ENCODE measurements at places on chromosomes 7 and 10. TPM values are rescaled to one million over a fixed set of nuclear protein-coding genes. Genes with fewer than 3 reads are reported as not detected.

DNA sequence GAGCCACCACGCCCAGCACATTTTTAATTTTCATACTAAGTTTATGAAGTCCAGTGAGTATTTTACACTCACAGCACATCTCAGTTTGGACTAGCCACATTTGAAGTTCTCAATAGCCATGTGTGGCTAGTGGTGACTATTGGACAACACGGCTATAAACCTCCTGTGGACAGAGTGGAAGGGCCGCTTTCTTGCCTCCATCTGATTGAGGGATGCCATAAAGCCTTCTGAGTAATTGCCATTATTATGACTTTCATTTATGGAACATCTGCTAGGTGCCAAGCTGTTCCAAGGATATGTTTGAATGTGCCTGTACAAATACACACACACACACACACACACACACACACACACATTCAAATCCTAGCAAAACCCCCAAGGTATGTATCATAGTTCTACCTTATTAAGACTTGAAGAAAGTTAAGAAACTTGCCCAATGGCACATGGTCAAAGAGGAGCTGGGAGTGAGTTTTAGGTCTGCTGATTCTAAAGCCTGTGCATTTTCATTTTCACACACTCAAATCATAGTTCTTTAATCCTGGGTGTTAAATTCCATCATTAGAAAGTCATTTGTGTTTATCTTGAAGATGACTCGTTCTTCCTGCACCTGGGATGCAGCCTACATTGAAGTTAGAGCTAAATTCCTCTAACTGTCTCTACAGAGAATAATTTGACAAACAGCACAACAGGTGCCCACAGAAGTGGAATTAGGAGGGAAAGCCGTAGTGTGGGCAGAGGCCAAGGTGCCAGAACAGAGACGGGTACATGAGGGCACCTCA is 143.3 kb downstream of the PKD1L1 start:
- peak; percentile 36 for DNase-seq

The MBLAC1 gene
- 2.5 TPM for total RNA-seq

GRCh38 chr7:37817996-37818720 is 30.2 kb upstream of the NME8 start:
- no peak for DNase-seq

DNA sequence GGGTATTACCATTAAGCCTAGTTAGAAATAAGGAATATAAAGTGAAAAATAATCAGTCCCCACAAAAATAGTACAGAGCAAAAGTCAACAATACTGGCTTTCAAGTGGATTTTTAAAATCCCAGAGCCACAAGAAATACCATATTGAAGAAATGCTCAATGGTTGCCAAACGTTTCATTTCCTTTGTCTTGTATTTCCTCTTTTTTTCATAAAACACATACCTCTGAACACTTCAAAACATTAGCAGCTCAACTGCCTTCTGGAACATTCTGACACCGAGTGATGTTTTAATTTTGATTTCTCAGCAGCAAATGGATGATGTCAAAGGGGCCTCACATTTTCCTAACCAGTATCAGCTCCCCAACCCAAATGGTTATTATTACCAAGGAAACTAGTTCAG is 10.5 kb downstream of the NOD1 start:
- DNase-seq = no peak

DNA sequence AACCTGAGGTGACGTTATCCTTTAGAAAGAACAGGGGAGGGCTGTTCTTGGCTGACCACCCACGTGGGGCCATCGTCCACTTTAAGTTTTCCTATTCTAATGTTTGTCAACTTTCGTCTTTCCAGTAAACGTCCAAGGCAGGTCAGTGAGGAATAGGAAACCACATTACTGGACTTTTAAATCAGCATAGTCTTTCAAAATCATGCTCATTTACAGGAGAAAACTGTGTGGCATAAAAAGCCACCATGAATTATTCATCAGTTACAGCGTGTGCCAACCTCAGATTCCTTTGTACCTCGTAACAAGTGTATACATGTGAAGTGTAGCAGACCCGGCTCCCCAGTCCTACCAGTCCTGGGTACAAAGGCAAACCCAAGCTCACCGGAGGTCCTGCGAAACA is 25.1 kb upstream of the ABLIM1 start:
- DNase-seq = no peak

DNA sequence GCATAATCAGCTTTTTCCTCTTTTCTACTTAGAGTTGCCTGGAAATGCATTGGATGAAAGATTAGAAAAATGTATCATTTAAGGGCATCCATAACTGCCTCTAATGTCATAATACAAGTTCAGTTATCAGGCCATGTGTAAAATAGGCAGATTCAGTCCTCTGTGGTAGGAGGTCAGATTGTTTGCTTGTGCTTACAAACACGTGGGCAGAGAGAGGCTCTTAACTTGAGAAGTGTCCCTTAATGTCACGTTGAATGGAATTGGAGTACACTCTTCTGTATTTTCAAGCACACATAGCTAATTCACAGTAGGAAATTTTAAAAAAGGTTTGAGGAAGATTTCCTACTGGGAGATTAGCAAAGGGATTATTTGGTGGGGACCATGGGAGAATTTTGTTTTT is 359.8 kb upstream of the MTPN start:
- DNase-seq = no peak

The C10orf105 gene
- total RNA-seq = not detected

The TBXAS1 gene
- 48.6 TPM for total RNA-seq

The LFNG gene
- 16.7 TPM for total RNA-seq

- DNase-seq = no peak
Measured at GRCh38 chr10:93771354-93771753, 13.6 kb downstream of the LGI1 start.

GRCh38 chr7:132381742-132382472 is 194.4 kb downstream of the PLXNA4 start:
- DNase-seq = no peak

The CTTNBP2 gene
- not detected for total RNA-seq

DNA sequence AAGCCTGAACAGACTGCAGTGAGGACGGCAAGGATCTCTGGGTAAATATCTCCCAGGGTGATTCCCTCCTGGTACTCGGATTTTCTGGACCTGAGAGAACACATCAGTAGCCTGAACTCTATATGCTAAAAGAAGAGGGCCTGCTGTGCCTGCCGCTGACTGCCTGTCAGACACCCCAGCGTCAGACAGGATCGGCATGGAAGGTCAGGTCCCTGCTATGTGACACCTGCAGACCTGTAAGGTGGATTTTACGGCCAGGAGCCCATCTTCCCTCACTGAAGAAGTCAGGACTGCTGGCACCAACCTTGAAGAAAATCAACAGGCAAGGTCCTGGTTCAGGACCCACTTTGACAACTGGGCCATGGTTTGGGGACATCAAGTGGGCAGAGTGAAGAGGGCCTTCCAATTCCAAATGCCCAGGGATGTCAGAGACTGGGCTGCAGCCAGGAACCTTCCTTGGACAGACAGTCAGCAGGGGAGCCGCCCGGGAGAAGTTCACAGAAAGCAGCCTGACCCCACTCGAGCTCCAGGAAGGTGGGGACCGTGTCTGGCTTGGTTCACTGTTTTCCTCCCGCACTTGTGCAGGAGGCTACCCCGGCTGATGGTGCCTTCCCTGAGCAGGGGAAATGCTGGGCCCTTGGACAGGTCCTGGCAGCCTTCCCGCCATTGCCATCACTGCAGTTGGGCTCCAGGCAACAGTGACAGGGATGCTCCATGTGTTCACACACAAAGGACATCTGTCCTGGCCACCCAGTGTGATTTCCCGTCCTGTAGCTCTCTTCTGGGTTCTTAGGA is 91.8 kb upstream of the LANCL2 start:
- DNase-seq = no peak

The TRIM73 gene
- total RNA-seq = 2.4 TPM

The MALSU1 gene
- total RNA-seq = 98.7 TPM

The TMEM196 gene
- not detected for total RNA-seq

- DNase-seq = peak; percentile 86
Measured at GRCh38 chr10:125982260-125982948, 86.0 kb downstream of the FANK1 start.

DNA sequence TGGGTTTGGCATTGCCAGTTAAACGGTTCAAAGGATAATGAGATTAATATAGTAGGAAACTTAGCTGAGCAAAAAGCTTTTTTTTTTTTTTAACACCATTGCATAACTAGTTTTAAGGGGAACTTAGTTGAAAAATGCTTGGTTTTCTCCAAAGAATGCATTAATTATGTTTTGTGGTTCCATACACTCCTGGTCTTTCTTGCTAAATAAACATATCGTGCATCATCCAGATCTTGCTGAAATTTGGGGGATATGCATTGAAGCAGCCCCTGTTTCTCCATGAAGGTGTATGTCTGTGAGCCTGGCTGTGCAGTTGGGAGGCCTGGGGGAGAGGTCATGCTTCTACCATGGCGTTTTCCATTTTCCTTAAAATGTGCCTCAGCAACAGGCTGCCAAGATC is 558.2 kb upstream of the GALNT17 start:
- DNase-seq = no peak

DNA sequence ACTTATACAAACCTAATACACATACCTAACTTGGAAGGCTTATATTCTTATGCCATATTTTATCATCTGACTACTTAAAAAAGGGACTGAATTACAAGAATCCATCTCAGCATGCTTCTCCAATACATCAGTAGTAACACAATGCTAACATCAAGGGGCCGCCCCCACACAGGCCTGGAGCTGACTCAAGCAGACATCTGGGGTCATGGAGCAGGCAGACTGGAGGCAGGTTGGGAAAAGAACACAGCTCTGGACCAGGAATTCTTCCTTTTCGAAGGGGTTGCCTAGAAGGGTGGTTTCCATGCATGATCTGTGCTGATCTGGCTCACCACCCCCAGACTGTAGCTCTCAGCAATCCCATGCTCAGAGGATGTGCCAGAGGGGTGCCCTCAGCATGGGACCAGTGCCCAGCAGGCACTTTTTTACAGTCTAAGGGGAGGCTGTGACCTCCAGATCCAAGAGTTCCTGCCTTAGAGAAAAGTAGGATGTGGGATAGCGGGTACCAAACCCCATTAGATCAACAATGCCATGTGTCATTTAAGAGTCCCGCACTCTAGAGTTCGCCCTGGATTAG is 26.1 kb upstream of the DUSP5 start:
- DNase-seq = no peak

The OR6V1 gene
- total RNA-seq = not detected

The STEAP1 gene
- total RNA-seq = not detected

GRCh38 chr7:845091-845490 is 12.8 kb downstream of the SUN1 start:
- DNase-seq = no peak

DNA sequence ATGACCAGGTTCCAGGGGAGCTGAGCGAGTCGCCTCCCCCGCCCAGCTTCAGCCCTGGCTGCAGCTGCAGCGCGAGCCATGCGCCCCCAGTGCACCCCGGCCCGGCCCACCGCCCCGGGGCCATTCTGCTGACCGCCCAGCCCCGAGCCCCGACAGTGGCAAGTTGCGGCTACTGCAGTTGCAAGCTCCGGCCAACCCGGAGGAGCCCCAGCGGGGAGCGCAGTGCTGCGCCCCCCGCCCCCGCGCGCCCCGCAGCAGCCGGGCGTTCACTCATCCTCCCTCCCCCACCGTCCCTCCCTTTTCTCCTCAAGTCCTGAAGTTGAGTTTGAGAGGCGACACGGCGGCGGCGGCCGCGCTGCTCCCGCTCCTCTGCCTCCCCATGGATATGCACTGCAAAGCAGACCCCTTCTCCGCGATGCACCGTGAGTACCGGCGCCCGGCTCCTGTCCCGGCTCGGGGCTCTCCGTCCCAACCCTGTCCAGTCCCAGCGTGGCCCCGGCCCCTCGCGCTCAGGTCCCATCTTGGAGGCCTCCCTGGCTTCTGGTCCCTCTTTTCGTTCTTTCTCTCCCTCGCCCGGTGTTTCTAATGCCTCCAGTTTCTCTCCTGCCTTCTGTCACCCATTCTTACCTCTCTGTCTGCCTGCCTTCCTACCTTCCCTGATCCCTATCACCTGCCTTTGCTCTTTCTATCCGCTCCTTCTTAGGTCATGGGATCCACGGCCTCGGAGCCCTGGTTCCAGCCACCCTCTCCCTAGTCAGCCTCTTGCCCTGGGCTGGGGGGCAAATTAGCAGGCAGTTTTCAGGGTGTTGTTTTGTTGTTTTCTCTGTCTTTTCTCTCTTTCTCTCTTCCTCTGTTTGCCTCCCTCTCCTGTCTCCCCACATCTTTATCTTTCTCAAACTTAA is 751 bp downstream of the PAX2 start:
- DNase-seq = no peak

DNA sequence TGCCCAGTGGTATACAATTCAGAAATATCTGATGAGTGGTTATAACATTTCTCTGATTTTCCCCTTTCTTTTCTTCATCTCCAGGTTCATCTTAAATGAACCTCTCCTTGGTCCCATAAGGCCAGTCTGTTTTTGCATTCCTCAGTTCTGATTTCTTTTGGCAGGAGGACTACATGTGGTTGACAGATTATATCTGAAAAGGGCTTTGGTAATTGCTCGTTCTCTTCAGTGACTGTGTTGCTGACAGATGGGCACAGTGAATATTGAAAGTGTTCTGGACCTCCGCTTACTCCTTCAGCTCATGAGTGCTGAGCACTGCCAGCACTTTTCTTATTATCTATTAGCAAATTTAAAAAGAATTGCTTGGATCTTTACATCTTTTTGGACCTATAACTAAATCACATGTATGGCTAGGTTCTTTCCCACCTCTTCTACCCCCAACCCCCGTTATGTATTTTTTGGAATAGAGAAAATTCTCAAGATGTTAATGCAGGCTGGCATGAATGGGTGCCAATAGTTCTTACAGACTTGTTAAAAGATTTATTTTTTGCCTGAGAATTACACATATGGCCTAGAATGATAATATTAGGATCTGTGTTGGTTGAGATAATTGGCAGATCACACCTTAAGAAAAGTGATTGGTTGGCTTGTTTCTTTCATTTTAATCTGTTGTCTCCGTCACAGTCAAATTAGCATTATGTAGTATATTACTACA is 323.0 kb downstream of the EXOC4 start:
- DNase-seq = no peak

DNA sequence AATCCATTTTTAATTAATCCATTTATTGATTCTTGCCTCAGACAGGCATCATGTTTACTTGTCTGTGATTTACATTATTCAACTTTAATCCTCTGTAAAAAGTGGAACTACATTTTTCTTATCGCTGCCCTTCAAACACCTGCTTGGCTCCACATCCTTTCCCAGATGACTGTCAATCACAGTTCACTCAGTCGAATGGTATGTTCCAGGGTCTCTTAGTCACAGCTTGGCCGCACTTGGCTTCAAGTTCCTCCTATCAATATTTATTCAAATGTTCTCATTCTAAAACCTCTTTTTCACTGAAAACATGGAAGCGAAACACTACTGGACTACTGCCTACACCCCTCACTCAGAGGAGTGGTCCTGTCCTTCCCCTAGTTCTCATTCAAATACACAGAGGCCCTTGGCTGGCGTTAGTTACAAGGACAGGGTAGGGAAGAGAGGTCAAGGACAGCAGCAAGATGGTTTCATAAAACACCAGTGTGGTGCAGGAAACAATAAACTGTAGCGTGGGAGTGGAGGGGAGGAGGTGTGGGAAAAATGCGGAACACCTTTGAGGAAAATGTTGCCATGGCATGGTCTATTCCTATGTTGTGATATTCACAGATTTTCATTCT is 143.2 kb downstream of the USP6NL start:
- DNase-seq = no peak

GRCh38 chr7:44966731-44967538 is 11.9 kb downstream of the MYO1G start:
- no peak for DNase-seq
